ENCODE measurements at places on chromosomes 5 and 9. TPM values are rescaled to one million over a fixed set of nuclear protein-coding genes. Genes with fewer than 3 reads are reported as not detected.

DNA sequence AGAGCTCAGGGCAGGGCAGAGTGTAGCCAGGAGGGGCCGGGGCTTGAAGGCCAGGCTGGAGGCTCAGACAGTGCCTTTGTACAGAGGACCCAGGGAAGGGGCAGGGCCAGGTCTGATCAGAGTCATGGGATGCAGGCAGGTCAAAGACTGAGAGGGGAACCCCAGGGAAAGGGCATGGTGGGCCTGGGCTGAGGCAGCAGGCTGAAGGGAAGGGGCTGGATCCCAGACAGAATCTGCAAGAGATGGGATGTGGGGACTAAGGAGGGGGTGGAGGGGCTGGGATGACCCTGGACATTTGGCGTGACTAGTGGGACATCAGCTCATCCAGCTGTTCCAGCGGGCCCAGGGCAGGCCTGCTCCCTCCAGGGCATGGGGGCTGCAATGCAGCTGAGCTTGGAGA, 15.5 kb upstream of the MRNIP start:
- H3K4me3 ChIP-seq, result no peak overlapping the region
- no peak overlapping the region for H3K27ac ChIP-seq
- DNase-seq, result no peak
- no peaks in the 10 kb centered on the region for H3K27me3 ChIP-seq

- H3K4me1 ChIP-seq, result no peaks in the 10 kb centered on the region
- no peaks in the 10 kb centered on the region for H3K27me3 ChIP-seq
- H3K27ac ChIP-seq, result no peak overlapping the region
- no peak for DNase-seq
- no peaks in the 10 kb centered on the region for H3K36me3 ChIP-seq
- no peak overlapping the region for H3K4me3 ChIP-seq
Measured at GRCh38 chr5:1545805-1546355, 22.1 kb upstream of the LPCAT1 start.

DNA sequence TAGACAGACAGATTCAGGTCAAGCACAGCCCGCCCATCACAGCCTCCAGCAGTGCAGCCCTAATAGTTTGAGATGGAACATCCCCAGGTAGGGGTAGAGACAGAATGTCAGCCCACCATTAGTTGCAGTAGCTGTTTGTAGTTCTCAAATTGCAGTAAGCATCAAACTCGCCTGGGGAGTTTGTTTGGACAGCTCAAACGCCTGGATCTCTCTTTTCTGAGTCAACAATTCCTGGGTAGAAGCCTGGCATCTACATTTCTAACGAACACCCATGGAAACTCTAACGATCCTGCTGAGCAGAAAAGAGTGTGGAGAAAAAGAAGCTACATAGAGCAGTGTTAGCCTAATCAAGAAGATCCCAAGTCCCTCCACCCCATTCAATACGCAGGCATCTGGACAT, 59.4 kb downstream of the ADAMTS16 start:
- no peak overlapping the region for H3K27ac ChIP-seq
- no peak overlapping the region for H3K4me3 ChIP-seq
- no peaks in the 10 kb centered on the region for H3K36me3 ChIP-seq
- no peaks in the 10 kb centered on the region for H3K4me1 ChIP-seq
- no peaks in the 10 kb centered on the region for H3K27me3 ChIP-seq

- H3K4me1 ChIP-seq, result no peaks in the 10 kb centered on the region
- H3K27ac ChIP-seq, result no peak overlapping the region
- no peak overlapping the region for H3K4me3 ChIP-seq
- no peak for DNase-seq
- no peaks in the 10 kb centered on the region for H3K36me3 ChIP-seq
- H3K27me3 ChIP-seq, result no peaks in the 10 kb centered on the region
Measured at GRCh38 chr9:114693248-114693855, 11.4 kb upstream of the TEX48 start.

The C5 gene
- total RNA-seq, result 1.2 TPM

DNA sequence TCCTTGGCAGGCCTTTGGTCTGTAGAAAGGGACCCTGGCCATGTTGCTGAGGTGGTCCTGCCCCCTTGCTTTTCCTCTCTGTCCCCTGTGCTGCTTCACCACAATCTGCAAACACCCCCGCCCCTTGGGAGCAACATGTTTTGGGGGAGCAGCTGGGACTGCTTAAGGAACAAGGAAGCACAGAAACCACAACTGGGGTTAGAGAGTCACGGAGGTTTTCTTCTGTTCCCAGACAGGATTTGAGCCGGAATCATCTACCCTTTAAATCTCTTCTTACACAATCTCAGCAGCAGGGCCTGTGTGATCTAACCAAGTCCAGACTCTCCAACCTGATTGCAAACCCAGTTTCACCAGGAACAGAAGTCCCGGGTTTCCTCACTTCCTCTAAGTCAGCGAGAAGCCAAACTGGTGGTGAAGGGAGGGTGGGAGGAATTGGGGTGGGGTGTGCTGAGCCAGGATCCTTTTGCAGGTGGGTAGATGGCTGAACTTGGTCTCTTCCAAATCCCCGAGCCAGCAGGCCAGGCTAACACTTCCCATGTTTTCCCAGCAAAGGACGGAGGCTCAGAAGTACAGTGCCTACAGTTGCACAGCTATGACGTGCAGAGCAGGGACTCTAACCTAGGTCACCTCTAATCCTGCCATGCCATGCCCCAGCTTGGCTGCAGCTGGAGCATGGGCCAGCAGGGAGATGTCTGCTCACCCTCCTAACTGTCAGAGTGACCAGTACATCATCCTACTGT, 25.0 kb downstream of the SH3PXD2B start:
- peak overlapping the region; percentile 68 for H3K27ac ChIP-seq
- H3K4me3 ChIP-seq, result no peak overlapping the region
- no peaks in the 10 kb centered on the region for H3K36me3 ChIP-seq
- no peaks in the 10 kb centered on the region for H3K4me1 ChIP-seq
- H3K27me3 ChIP-seq, result no peaks in the 10 kb centered on the region
- DNase-seq, result no peak

DNA sequence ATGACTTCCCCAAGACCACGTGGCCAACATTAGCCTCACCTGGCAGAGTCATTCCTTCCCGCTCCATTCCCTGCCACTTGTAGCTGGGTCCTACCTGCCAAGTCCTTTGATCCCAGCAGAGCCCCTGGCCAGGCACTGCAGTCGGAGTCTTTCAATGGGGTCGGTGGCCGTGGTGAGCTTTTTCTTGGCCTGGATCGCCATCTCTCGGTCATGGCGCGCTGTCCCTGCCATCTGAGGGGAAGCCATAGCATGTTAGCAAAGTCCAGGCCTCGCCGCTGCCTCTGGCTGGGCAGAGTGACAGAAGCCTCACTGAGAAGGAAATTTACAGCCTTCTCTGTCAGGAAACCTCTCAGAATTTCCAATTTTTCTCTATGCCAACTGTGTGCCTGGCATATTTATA, 17.5 kb downstream of the CAPSL start:
- no peak overlapping the region for H3K27ac ChIP-seq
- H3K4me1 ChIP-seq, result no peaks in the 10 kb centered on the region
- no peaks in the 10 kb centered on the region for H3K36me3 ChIP-seq
- no peaks in the 10 kb centered on the region for H3K27me3 ChIP-seq

GRCh38 chr9:3480353-3480655, 45.5 kb downstream of the RFX3 start:
- no peaks in the 10 kb centered on the region for H3K27me3 ChIP-seq
- no peak overlapping the region for H3K4me3 ChIP-seq
- DNase-seq, result no peak
- H3K4me1 ChIP-seq, result no peaks in the 10 kb centered on the region
- no peak overlapping the region for H3K27ac ChIP-seq

The PCDHB11 gene
- 0.27 TPM for total RNA-seq

The SETD9 gene
- total RNA-seq, result 11.7 TPM

The ZBED3 gene
- total RNA-seq, result 4.5 TPM

- H3K4me1 ChIP-seq, result peaks cover 70% of the 10 kb centered on the region
- H3K4me3 ChIP-seq, result no peak overlapping the region
- no peaks in the 10 kb centered on the region for H3K27me3 ChIP-seq
- peak; percentile 70 for DNase-seq
- H3K27ac ChIP-seq, result no peak overlapping the region
Measured at GRCh38 chr9:89996773-89997172, 392.0 kb downstream of the GADD45G start.

DNA sequence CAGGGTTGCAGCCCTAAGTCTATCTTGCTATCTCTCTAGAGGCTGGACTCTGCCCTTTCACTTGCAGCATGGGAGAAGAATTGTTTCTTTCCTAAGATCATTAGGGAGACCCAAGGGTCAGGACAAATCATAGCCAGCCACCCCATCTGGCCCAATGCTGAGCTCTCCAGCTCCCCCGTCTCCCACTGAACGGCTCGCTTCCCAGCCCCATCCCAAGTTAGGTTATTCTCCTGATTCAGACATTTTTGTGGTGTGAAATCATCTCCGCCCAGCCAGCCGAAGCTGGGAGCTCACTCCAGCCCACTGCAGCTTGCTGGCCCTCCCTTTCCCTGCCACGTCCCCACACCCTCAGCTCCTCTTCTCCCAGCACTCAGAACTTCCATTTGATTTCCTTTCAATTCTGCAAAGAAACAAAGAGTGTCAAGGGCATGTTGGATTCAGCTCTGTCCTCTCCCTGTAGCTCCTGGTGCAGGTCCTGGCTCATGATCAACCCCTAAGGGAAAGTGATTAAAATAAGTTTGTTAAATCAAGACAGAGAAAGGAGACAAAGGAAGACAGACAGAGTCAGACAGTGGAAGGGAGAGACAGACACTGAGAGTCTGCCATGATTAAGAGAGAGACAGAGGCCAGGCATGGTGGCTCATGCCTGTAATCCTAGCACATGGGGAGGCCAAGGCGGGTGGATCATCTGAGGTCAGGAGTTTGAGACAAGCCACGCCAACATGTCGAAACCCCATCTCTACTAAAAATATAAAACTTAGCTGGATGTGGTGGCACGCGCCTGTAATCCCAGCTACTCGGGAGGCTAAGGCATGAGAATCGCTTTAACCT, 12.6 kb upstream of the SPARC start:
- H3K4me1 ChIP-seq, result no peaks in the 10 kb centered on the region
- no peak overlapping the region for H3K4me3 ChIP-seq
- peak overlapping the region; percentile 75 for H3K27ac ChIP-seq
- no peak for DNase-seq
- H3K36me3 ChIP-seq, result no peaks in the 10 kb centered on the region

The ADAMTS16 gene
- not detected for total RNA-seq

The N4BP3 gene
- 0.80 TPM for total RNA-seq

The PHYHD1 gene
- 7.5 TPM for total RNA-seq

DNA sequence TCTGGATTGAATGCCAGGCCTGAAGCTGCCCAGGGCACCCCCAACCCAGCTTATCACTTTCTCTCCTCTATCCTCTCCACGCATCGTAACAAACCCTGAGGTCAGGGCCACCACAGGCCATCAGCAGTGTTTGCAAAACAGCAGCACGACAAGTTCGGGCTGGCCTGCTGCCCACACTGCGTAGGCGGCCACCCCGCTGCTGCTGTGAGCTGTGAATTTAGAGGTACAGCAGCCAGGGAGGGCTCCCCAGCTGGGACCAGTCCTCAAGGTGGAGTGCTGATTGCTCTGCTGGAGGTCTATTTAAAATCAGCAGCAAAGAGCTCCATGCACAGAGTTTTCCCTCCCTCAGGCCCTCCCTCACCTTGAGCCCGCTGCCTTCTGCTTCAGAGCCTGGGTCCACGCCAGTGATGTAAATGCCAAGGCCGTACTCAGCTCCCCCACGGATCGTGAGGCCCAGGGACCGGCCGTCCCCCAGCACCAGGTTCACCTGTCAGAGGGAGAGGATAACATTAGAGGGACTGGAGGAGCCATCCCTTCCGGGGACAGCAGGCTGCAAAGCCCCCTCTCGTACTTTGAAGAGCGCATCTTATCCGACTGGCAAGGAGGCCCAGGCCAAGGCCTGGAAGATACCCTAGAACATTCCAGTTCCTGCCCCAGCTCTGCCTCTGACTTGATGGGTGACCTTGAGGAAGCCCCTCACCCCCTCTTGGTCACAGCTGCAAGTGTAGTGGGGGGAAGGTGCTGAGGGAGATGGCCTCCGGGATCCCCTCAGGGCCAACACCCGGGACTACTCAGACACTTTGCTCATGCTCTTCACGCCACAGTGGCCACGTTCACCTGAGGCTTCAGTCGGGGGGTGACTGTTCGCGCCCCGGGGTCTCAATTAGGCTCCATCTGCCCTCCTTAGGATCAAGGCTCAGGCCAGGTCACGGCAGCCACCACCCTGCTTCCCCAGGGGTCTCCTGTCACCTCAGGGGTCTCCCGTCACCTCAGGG, 39.1 kb downstream of the WHRN start:
- no peak for DNase-seq
- H3K27ac ChIP-seq, result no peak overlapping the region
- H3K4me1 ChIP-seq, result no peaks in the 10 kb centered on the region
- no peaks in the 10 kb centered on the region for H3K27me3 ChIP-seq
- no peak overlapping the region for H3K4me3 ChIP-seq
- H3K36me3 ChIP-seq, result no peaks in the 10 kb centered on the region

The PITX1 gene
- total RNA-seq, result 2.5 TPM

DNA sequence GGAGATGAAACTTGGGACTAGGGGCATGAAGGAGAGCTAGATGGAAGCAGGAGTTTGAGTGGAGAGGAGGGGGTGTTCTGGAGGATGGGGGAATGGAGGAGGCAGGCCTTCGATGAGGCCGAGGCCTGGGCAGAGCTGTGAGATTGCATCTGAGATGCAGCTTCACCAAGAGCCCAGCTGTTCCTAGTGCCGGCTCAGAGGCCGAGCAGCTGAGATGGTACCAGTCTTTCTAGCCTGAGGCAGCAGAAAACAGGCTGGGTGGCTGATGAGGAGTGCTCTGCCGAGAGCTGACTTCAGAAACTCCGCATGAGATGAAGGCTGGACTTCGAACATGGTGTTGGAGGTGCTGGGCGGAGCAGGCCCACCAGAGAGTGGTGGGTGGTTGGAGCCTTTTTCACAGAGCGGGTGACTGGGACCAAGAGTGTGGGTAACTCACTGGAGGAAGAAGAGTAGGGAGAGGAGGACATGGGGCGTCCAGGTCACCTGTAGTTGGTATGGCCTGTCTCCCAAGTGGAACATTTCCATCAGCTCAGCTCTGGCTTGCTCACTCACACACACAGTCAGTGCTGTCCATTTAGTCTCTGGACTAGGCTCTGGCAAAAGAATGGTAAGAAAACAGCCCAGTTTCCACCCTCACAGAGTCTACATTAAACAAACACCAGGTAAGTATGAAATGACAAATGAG, 54.7 kb downstream of the TMOD1 start:
- no peak for DNase-seq
- no peaks in the 10 kb centered on the region for H3K27me3 ChIP-seq
- H3K36me3 ChIP-seq, result no peaks in the 10 kb centered on the region

GRCh38 chr5:41763574-41763973, 106.7 kb downstream of the OXCT1 start:
- no peaks in the 10 kb centered on the region for H3K4me1 ChIP-seq
- H3K27me3 ChIP-seq, result no peaks in the 10 kb centered on the region
- no peak overlapping the region for H3K4me3 ChIP-seq

The PANK3 gene
- 94.8 TPM for total RNA-seq

The G3BP1 gene
- 67.7 TPM for total RNA-seq

The LCN1 gene
- total RNA-seq, result not detected

The GRM6 gene
- not detected for total RNA-seq

DNA sequence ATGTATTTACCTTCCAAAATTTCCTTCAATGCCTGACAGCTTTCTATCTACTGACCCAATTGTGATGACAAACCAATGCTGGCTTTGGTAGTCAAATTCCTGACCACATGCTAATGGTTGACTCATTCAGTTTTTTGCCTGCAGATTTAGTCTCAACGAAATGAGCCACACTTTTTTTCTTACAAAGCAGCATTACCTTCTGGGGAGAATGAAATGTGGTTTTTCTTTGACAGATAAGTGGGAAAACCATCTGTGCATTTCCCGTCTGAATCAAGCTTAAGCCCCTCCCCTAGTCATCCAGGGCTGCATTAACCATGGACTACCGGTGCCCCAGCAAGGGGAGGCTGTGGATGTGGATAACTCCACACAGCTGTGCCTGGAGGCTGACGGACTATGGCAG, 99.6 kb upstream of the TAF11L2 start:
- H3K4me3 ChIP-seq, result no peak overlapping the region
- H3K4me1 ChIP-seq, result no peaks in the 10 kb centered on the region
- no peak for DNase-seq
- H3K27ac ChIP-seq, result no peak overlapping the region
- no peaks in the 10 kb centered on the region for H3K27me3 ChIP-seq
